ENCODE measurements at places on chromosomes 16 and 17.

- DNase-seq = no peak
Measured at GRCh38 chr16:12414281-12414680, 389.4 kb downstream of the CPPED1 start.

DNA sequence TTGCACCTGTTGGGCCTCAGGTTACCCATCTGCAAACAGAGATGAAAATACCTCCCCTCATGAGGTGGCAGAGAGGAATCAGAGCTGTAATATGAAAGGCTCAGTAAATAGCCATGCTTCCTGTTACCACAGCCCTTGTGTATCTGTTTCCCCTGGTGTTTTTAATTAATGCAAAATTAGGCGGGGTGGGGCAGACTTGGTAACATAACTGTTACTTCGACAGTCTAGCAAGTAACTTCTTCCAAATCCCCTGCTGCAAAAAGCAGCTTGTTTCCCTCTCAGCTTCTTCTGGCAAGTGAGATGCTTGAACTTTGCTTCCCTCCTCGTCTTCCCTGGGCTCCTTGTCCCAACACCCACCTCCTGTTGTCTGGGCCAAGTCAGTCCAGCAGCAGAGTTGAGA lies 381.5 kb downstream of the CPPED1 start:
- no peak for DNase-seq

DNA sequence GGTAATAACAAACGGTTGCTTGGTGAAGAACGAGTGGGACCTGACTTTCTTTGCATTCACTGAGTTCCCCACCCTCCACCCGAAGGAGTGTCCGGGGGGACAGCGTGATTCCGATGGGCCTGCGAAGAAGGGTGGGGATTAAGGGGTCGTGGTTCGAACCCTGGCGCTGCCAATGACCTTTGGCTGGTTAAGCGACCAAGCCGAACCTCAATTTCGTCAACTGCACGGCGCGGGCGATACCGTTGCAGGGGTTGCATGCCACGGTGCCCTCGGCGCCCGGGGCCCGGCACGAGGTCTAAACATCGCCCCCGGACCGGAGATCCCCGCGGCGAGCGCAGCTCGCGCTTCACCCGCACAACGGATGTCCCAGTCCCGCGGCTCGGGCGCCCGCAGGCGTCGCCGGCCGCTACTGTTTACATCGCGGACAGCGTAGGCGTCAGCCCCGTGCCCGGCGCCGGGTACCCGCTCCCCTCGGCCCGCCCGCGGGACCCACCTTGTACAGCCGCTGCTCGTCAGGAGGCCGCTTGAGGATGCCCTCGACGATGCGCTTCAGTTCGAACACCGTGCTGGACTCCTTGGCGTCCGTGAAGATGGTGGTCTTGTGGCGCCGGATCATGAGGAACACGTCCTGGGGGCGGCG lies 460 bp downstream of the ELOB start:
- no peak for DNase-seq

- peak; percentile 79 for DNase-seq
Measured at GRCh38 chr17:77124192-77124889, 16.4 kb upstream of the SEC14L1 start.

- no peak for DNase-seq
Measured at GRCh38 chr17:17425005-17425404, 51.8 kb upstream of the MED9 start.

- no peak for DNase-seq
Measured at GRCh38 chr17:17525956-17526355, 29.8 kb upstream of the RASD1 start.

DNA sequence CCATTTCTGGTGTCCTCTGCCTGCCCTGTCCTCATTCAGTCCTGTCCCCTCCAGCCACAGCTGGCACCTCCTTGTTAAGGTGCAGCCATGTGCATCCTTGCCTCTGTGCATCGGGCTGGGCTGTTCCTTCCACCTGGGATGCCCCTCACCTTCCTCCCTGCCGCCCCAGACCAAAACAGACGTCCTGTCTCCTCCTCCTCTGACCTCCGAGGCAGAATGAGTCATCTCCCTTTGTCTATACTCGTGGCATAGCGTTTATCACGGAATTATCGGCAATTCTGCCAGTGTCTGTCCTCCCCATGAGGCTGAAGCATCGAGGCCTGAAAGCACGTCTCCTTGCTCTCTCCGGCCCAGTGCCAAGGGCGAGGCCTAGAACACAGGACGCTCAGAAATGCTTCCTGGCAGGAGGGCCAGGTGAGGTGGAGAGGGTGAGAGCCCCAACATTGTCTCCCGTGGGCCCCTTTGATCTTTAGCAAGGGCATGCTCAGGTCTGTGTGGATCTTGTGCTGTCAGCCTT lies 4.6 kb downstream of the RAI1 start:
- DNase-seq = peak; percentile 60

GRCh38 chr16:67552476-67552875 lies 9.8 kb upstream of the CTCF start:
- no peak for DNase-seq

- no peak for DNase-seq
Measured at GRCh38 chr16:25038239-25038954, 23.2 kb upstream of the ARHGAP17 start.

DNA sequence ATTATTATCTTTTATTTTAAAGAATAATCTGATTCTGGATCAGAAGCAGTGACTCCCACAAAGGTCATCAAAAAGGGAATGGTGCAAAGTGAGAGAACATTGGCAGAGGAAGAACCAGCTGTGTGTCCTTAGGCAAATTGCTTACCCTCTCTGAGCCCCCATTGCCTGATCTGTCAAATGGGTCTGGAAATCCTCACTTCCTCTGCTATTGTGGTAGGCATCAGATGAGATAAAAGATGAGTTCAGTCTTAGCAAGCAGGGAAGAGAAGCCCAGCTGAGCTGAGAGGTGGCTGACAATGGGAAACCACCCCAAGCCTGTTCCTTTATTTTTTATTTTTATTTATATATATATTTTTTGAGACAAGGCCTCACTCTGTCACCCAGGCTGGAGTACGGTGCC lies 24.2 kb upstream of the PLCG2 start:
- no peak for DNase-seq

DNA sequence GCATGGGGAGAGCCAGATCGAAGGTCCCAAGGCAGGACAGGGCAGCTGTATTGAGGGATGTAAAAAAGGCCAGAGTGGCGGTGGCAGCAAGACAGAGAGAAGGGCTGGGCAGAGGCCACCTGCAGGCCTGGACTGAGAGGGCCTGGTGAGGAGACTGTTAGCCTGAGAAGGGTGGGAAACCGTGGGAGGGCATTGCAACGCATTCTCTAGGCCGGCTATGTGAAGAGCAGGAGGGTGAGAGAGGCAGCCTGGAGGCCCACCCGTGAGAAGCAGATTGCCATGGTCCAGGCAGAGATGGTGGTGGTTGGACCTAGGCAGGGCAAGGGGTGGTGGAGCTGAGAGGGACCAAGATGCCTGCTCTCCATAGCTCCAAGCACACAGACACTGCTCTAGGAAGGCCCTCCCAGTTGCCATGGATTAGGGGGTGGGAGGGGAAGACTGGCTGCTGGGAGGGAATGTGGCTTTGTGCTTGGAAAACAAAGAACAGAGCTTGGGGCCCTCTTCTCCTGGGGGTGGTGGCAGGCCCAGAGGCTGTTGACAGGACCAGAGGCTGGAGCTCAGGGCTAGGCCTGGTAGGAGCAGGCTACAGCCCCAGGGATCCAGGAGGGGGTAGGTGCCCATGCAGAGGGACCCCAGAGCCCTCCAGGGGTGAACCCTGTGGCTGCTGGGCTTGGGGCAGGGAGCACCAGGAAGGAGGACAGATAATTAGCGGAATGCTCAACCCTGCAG lies 12.4 kb upstream of the TCAP start:
- no peak for DNase-seq

- no peak for DNase-seq
Measured at GRCh38 chr16:80936410-80936809, 70.3 kb downstream of the CMC2 start.

DNA sequence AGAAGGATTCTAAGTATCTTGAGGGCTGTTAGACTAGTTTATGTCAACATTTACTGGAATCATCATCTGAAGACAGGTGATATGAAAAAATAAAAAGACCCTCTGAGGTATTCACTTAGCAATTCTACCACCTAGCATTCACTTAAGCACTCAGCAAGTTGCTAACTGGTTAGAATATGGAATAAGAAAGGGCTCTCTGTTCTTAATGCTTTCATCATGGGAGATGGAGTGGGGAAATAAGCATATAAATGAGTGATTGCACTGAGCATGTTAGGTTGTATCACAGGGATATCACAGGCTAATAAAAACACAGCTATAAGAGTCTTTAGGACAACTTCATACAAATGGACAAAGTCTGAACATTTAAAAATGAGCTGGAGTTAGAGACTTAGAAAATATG lies 1238.8 kb downstream of the CDH11 start:
- no peak for DNase-seq

GRCh38 chr16:84947022-84947421 lies 64.3 kb downstream of the ZDHHC7 start:
- no peak for DNase-seq

- no peak for DNase-seq
Measured at GRCh38 chr16:28324235-28324886, 32.0 kb downstream of the SBK1 start.

DNA sequence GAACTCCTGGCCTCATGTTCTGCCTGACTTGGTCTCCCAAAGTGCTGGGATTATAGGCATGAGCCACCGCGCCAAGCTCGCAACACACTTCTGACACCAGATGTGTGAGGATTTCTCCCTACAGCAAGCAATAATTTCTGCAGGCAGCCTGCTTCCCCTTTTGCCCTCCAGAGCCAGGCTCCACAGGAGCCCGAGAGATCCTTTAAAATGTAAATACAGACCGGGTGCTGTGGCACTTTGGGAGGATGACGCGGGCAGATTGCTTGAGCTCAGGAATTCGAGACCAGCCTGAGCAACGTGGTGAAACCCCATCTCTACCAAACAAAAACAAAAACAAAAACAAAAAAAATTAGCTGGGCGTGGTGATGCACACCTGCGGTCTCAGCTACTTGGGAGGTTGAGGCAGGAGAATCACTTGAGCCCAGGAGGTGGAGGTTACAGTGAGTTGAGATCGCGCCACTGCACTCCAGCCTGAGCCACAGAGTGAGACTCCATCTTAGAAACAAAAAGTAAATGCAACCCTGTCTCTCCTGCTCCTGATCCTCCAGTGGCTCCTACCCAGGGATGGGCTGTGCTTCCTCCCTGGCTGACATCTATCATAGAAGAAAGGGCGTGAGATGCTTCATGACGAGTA lies 14.7 kb downstream of the C16orf96 start:
- no peak for DNase-seq

DNA sequence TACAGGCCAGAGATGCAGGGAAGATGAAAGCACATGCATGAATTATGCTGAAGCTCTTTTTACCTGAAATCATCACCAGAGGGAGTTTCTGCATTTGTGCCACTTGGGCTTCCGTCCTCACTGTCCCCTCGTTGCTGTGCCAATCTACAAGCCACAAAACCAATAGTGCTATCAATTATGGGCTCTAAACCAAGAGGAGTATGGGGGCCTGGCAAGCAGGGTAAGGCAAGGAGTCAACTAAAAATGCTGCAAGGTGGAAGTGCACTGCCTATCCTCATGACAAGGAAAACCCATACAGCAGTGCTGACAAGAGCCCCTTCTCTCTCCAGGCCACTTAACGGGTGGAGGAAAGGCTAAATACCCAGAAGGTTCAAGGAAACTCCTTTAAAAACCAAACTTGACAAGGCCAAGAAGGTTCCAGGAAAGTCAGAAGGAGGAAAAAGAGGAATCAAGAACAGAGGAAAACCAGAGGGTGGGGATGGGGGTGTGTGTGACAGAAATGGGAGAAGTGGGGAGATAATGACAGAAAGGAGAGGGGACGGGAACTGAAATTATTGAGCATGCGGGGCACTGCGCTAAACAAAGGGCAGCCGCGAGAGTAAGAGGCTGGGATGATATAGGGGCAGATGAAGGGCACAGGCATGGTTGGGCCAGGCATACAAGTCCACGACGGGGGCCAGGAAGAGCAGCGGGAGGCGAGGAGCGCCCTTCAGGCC lies 674 bp downstream of the C17orf75 start:
- DNase-seq = no peak

- DNase-seq = no peak
Measured at GRCh38 chr16:47110939-47111338, 32.8 kb downstream of the NETO2 start.

GRCh38 chr17:10357768-10358167 lies 15.0 kb downstream of the MYH13 start:
- no peak for DNase-seq

DNA sequence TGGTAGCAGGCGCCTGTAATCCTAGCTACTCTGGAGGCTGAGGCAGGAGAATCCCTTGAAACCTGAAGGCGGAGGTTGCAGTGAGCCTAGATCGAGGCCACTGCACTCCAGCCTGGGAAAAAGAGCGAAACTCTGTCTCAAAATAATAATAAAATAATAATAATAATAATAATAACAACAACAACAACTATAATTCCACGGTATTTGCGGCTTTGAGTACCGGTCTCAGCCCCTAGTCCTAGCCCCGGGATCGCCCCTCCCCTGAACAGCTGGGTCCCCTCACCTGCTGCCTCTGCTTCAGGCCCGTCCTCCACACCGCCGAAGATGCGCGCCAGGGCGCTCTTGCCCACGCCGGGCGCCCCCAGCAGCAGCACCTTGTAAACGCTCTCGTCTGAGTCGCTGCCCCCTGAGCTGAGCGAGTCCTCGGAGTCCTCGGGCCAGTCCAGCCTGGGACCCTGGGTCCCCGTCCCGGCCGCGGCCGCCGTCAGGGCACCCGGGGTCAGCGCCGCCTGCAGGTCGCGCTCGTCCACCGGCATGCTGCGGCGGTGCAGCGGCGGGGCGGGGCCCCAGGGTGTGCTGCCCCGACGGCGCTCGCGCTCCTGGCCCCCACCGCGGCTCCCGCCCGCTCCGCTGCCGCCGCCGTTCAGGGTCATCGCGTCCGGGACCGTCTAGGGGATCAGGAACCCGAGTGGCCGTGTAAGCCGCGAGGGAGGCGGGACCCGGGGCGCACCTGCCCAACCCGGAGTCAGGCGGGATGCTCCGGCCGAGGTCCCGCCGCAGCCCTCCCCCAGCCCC lies 611 bp downstream of the RRAD start:
- DNase-seq = no peak

DNA sequence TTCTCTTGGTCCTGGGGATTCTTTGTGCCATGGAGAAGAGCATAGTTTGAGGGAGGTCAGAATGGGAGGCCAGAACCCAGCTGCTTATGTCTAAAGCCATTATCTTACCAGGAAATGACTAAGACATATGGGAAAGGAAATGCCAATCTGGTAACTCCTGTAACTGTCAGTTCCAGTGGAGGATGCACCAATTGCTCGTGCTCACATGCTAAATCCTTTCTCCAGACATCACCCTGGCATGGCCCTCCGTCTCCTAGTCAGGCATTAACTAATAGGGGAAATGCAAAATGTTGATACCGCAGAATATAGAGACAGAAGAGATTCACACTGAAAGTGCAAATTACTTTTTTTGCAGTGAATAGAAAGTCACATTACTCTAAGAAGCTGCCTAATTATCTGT lies 255.6 kb upstream of the HSBP1 start:
- DNase-seq = no peak

- DNase-seq = no peak
Measured at GRCh38 chr16:11689031-11689840, 21.0 kb downstream of the SNN start.

GRCh38 chr16:25100511-25100910 lies 11.0 kb upstream of the LCMT1 start:
- DNase-seq = no peak

All from HCT116 (cell line).